ENCODE measurements at places on chromosomes 6 and 20. TPM values are rescaled to one million over a fixed set of nuclear protein-coding genes. Genes with fewer than 3 reads are reported as not detected.

RPP21 gene
- 84.5 TPM for total RNA-seq

PMEPA1 gene
- 2.4 TPM for total RNA-seq

OGFRL1 gene
- 4.5 TPM for total RNA-seq

MYCT1 gene
- total RNA-seq, result not detected

LY6G5B gene
- total RNA-seq, result 3.9 TPM

TFAP2D gene
- not detected for total RNA-seq

CST9L gene
- not detected for total RNA-seq

NHLRC1 gene
- total RNA-seq, result 2.0 TPM

SIM1 gene
- total RNA-seq, result not detected

CDH4 gene
- total RNA-seq, result 0.80 TPM

CCDC170 gene
- 0.14 TPM for total RNA-seq

PGC gene
- not detected for total RNA-seq

BANF2 gene
- not detected for total RNA-seq

BPI gene
- total RNA-seq, result not detected

SNAP91 gene
- total RNA-seq, result 26.0 TPM

CLIC1 gene
- total RNA-seq, result 226 TPM
